ENCODE measurements at places on chromosomes 4 and X. TPM values are rescaled to one million over a fixed set of nuclear protein-coding genes. Genes with fewer than 3 reads are reported as not detected.

DNA sequence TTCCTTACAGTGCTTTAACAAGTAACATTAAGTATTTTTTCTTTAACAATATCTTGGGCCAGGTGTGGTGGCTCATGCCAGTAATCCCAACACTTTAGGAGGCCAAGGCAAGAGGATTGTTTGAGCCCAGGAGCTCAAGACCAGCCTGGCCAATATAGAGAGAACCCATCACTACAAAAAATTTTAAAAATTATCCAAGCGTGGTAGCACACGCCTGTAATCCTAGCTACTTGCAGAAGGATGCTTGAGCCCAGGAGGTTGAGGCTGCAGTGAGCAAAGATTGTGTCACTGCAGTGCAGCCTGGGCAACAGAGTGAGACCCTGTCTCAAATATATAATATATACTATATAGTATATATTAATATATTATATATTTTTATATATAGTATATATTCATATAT, 162.2 kb downstream of the ZNF674 start:
- no peak for DNase-seq

DNA sequence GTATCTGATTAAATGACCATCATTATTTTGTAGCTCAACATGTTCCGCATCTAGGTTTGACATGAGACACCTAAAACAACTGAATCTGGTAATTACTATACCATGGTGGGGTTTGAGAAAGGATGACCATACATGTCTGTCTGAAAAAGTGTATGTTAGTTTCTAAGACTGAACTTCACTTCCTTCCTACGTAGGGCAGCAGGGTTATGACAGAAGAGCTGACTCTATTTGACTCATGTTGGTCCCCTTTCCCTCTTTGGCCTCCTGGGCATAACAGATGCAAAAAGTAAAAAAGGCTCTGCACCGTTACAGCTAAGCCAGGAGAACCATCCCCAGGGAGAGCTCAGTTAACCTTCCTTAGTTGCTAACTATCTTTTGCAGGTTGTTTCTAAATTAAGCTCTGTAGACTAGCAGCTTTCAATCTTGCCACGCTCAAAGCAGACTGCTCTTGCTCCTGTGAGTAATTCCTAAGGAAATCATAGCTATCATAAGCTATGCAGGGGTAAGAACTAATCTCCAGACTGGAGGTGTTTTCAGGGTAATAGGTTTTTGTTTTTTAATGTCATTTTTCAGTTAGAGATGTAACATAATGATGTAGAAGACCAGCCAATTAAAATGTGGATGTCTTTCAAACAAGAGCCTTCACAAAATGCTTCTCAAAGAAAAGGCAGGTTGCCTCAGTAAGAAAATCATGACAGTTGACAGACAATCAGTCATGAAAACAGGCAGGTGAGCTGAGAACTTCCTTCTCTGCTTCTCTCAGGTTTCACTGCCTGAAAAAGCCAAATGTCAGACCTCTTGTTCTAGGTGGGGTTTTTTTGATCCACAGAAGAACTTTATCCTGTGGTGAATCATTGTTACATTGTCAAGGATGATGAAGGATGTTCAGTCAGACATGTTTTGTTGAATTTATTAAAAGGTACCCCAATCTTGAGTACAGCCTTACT, 66.9 kb upstream of the DAPP1 start:
- no peak for DNase-seq

GRCh38 chrX:11619441-11619840, 46.3 kb downstream of the ARHGAP6 start:
- no peak for DNase-seq

GRCh38 chr4:108937066-108937465, 174.2 kb upstream of the ETNPPL start:
- DNase-seq: no peak

- DNase-seq: no peak
Observed at GRCh38 chr4:29704059-29704458, 1016.1 kb upstream of the PCDH7 start.

The EDA2R gene
- total RNA-seq: 0.95 TPM

GRCh38 chr4:19728773-19729172, 522.9 kb upstream of the SLIT2 start:
- DNase-seq: no peak

GRCh38 chrX:34218063-34218462, 85.9 kb upstream of the FAM47A start:
- no peak for DNase-seq

The RHOXF1 gene
- total RNA-seq: not detected

DNA sequence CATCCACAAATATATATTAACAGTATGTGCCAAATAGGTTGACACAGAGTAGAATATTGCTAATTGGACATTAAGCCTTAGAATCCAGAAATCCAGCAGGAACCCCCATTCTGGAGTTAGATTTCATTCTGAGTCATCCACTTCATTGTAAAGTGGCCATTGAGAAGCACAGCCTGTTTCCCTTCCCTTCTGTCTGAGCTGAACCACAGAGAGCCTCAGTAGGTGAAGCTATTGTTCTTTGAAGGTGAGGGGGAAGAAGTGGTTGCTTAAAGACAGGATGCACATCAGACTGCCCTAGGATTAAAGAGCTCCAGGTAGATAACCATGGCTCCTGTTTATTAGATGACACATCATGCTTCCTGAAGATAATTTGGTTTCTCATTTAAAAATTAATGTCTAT, 30.6 kb upstream of the MCF2 start:
- no peak for DNase-seq

- DNase-seq: no peak
Observed at GRCh38 chr4:20383283-20383682, 131.6 kb downstream of the SLIT2 start.

The ANKRD37 gene
- 13.9 TPM for total RNA-seq

DNA sequence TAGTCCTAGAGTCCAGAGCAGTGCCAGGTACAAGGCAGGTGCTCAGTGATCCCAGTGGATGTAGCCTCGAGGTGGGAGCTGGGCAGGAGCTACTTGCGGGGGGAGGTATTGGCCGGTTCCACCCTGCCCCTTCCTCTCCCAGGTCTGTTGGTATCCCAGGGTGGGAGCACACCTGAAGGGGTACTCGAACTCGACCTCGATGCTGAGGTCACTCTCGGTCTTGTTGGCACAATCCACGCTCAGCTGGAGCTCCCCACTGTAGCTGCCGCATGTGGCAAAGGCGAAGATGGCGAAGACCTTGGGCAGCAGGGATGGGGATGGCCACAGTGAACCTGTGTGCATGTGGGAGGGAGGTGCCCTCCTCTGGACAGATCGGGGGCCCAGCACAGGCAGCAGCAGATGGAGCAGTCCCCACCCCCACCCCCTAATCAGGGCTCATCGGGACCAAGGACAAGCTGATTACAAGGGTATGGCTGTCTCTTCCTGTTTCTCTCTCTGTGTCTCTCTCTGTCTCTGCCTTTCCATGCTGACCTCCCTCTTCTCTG, 2.4 kb downstream of the SYP start:
- DNase-seq: no peak

The RNF212 gene
- total RNA-seq: 0.89 TPM

DNA sequence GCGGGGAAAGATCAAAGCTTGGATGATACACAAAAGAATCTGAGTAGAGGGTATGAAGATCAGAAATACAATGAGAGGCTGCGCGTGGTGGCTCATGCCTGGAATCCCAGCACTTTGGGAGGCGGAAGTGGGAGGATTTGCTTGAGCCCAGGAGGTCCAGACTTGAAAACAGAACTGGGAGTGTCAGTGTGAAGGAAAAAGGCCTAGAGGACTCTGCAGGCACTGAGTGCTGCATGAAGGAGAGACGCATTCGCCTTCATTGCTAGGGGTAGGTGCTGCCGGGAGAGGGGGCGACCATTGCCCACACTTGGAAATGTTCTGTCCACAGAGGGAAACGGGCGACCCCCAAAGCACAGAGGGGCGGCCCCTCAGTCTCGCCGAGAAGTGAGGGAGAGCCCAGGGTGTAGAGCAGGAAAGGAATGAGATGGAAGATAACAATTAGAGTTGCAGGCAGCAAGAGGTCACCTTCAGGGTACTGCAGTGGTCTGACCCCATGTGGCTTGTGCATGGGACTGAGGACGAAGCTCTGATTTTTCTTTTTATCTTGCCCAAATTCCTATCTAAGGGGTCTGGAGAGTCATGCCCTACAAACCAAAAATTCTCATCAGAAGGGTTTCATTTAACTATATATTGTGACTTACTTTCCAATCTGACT, 31.8 kb upstream of the ARSD start:
- DNase-seq: no peak

GRCh38 chr4:183700407-183700806, 41.3 kb downstream of the TRAPPC11 start:
- no peak for DNase-seq

DNA sequence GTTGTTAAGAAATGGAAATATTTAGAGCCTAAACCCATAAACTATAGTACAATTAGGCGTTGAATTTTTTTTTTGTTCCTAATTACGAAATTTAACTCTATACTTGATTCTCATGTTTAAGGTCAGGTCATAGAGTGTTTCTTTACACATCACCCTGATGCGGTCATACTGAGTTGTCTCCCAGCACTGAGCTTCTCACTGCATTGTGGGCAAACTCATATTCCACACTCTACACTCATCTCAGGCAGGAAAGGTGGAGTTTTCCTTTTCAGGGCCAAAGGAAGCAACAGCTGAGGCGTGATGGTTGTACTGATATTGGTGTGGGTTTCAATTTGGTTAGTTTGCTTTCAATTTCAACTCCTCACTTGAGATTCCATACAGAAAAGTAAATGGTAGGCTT, 75.4 kb downstream of the FAT4 start:
- no peak for DNase-seq

The LIMCH1 gene
- total RNA-seq: not detected

The SLC2A9 gene
- 1.8 TPM for total RNA-seq

The GPR82 gene
- total RNA-seq: 0.33 TPM

DNA sequence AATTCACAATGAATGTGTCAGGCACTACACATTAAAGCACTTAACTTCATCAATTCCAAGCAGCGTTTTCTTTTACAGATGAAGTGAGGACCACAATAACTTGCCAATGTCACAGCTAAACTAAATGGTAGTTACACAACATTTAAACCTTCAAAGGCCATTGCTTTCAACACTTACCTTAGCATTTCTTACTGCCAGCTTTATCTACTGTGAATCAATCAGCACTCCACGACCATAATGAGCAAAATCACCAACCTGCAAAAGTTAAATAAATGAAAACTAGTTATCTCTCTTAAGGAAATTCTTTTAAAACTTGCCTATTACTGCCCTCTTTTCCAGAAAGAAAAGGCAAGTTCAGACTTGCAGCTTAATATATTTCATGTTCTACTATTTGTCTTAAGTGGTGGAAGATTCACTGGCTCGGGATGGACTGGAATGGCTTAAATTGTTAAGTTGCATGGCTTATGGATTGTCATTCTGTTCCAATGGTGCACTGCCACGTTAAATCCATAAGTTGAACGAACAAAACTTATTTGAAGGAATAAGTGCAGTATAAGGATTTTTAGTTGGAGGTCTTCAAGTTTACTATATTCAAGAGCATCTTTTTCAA, 8.3 kb downstream of the RBMX start:
- DNase-seq: no peak

GRCh38 chrX:101040197-101040596, 11.7 kb downstream of the TRMT2B start:
- DNase-seq: no peak

GRCh38 chrX:78886550-78886949, 58.6 kb upstream of the P2RY10 start:
- no peak for DNase-seq

The PAGE1 gene
- total RNA-seq: not detected

The DSPP gene
- not detected for total RNA-seq

DNA sequence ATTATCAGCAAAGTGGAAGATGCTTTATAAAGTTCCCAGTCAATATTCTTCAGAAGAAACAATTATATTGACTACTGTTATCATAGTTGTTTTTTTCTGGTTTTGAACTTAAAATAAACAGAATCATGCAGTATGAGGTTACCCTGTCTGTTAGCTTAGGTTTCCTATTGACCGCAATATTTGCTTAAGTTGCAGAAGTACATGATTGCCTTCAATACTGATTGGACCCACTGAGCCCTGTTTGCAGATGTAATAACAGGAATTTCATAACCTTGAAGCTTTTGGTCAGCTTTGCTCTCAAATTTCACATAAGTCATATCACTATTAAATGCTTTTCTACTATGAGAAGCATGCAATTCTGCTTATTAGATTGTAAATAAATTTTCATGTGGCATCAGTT, 229.1 kb upstream of the FSTL5 start:
- no peak for DNase-seq

- no peak for DNase-seq
Observed at GRCh38 chr4:185119927-185120630, 23.0 kb upstream of the SLC25A4 start.

The SPANXA1 gene
- not detected for total RNA-seq

The MORC4 gene
- 4.6 TPM for total RNA-seq

The NKX6-1 gene
- total RNA-seq: not detected

- no peak for DNase-seq
Observed at GRCh38 chr4:152200511-152201333, 335.2 kb downstream of the FBXW7 start.

The AMBN gene
- not detected for total RNA-seq

DNA sequence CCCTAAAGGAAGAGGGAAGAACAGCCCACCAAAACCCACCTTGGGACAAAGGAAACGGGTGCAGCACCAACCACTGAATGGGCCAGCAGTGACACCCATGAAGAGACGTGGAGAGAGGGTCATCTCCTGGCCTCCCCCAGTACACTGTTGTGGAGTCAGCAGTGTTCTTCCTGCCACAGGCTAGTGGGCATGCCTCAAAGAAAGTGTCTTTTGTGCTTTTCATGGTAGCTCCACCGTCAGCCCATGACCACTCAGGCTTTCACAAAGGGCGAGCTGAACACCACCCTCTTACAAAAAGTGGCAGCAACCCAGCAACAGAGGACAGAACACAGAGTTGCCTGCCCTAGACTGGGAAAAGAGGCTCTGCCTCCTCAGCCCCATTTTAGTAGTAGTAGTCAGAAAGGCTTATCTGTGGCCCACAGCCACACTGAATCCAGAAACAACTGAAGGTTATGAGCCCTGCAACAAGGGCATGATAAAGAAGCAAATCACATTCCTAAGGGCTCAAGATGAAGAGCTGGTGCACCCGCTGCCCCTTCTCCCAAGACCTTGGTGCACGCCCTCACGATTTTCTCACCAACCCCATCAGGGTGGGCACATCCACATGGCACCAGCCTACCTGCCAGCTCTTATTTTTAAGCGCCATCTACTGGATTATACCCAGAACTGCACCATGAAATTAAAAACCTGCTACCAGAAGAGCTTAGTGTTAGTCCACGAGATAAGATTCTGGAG, 53.1 kb downstream of the RAB28 start:
- no peak for DNase-seq

GRCh38 chr4:53156896-53157295, 209.0 kb downstream of the SCFD2 start:
- DNase-seq: no peak
